ENCODE measurements at places on chromosomes 5 and 9. TPM values are rescaled to one million over a fixed set of nuclear protein-coding genes. Genes with fewer than 3 reads are reported as not detected.

SHOC1 gene
- 0.07 TPM for total RNA-seq

PTGS1 gene
- total RNA-seq, result 3.7 TPM

CARD9 gene
- 1.0 TPM for total RNA-seq

SLC45A2 gene
- under 0.01 TPM for total RNA-seq

CDH12 gene
- not detected for total RNA-seq

GRAMD2B gene
- total RNA-seq, result 50.2 TPM

UGT3A1 gene
- total RNA-seq, result not detected

PCDHGA4 gene
- total RNA-seq, result 4.3 TPM

HAVCR1 gene
- total RNA-seq, result not detected

ACER2 gene
- total RNA-seq, result 13.3 TPM

DTWD2 gene
- total RNA-seq, result 9.5 TPM

CCDC152 gene
- 0.33 TPM for total RNA-seq

QRFP gene
- not detected for total RNA-seq

TAF1L gene
- total RNA-seq, result under 0.01 TPM

NIPAL4 gene
- total RNA-seq, result 2.4 TPM

CFAP90 gene
- total RNA-seq, result not detected

SMIM32 gene
- total RNA-seq, result not detected

EGFLAM gene
- total RNA-seq, result 20.6 TPM

COL27A1 gene
- total RNA-seq, result 36.0 TPM

SLC6A7 gene
- not detected for total RNA-seq

CAMK4 gene
- total RNA-seq, result 9.1 TPM

PIGO gene
- total RNA-seq, result 33.3 TPM

RMI1 gene
- total RNA-seq, result 12.1 TPM

GRXCR2 gene
- not detected for total RNA-seq

TAF11L10 gene
- total RNA-seq, result not detected

ADAMTSL1 gene
- 0.33 TPM for total RNA-seq

MARCOL gene
- total RNA-seq, result not detected

F12 gene
- 5.7 TPM for total RNA-seq

PDGFRB gene
- 1.5 TPM for total RNA-seq

BRD3OS gene
- 18.6 TPM for total RNA-seq

ASPN gene
- total RNA-seq, result not detected

DOCK2 gene
- 0.17 TPM for total RNA-seq

ZDHHC11 gene
- 6.0 TPM for total RNA-seq

FCHO2 gene
- total RNA-seq, result 15.5 TPM

ABLIM3 gene
- 17.3 TPM for total RNA-seq

SPATA6L gene
- 4.3 TPM for total RNA-seq

EPB41L4A gene
- 1.1 TPM for total RNA-seq

BARX1 gene
- total RNA-seq, result not detected

GFI1B gene
- not detected for total RNA-seq

ADRB2 gene
- 14.8 TPM for total RNA-seq

NTRK2 gene
- 1.5 TPM for total RNA-seq

FTMT gene
- total RNA-seq, result not detected

PLPP7 gene
- 0.50 TPM for total RNA-seq

ALDH1A1 gene
- total RNA-seq, result 0.33 TPM

FOXD4L5 gene
- total RNA-seq, result 0.52 TPM

ZFP37 gene
- total RNA-seq, result 3.4 TPM

PAPPA gene
- total RNA-seq, result not detected

C9orf153 gene
- total RNA-seq, result not detected

HRH2 gene
- not detected for total RNA-seq

CDC37L1 gene
- total RNA-seq, result 20.2 TPM

PDE6A gene
- 0.07 TPM for total RNA-seq

CRHBP gene
- total RNA-seq, result not detected

SPAAR gene
- 0.33 TPM for total RNA-seq

Data from mammary epithelial cell (primary cell).